ENCODE measurements at places on chromosomes 1 and 21. TPM values are rescaled to one million over a fixed set of nuclear protein-coding genes. Genes with fewer than 3 reads are reported as not detected.

The DNAJB4 gene
- 10.9 TPM for total RNA-seq

DNA sequence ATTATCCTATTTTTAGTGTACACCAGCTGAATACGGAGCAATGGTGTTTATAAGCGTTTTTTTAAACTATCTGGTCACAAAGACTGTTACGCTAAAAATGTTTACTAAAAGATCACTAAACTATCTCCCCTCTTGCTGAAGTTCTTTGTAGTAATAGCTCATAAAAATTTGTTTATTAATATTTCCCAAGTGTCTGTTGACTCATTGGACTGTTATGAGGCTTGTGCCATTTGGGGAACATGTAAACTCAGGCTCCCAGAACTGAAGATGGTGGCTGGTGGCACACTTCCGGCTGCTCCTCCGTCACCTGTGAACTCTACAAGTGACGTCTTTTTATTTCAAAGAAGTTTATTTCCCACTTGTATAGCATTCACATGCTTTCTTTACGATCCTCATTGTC is 46.3 kb downstream of the AIDA start:
- no peak for DNase-seq

- DNase-seq, result no peak
Observed at GRCh38 chr1:53478502-53478818, 19.3 kb downstream of the DMRTB1 start.

The TMEM61 gene
- 0.14 TPM for total RNA-seq

The CBR3 gene
- 17.7 TPM for total RNA-seq

The HPDL gene
- total RNA-seq, result 2.9 TPM

- DNase-seq, result no peak
Observed at GRCh38 chr1:223344491-223344890, 19.5 kb downstream of the SUSD4 start.

Data from epithelial cell of proximal tubule (primary cell).